ENCODE measurements at places on chromosomes 12 and 14. TPM values are rescaled to one million over a fixed set of nuclear protein-coding genes. Genes with fewer than 3 reads are reported as not detected.

Gene CLEC2D
- not detected for total RNA-seq

Gene FAR2
- total RNA-seq: 11.3 TPM

Gene C12orf42
- total RNA-seq: not detected

Gene ARHGEF25
- 47.8 TPM for total RNA-seq

Gene MRPL51
- total RNA-seq: 112 TPM

Gene RGS6
- 0.11 TPM for total RNA-seq

Gene ADGRD1
- total RNA-seq: 46.9 TPM

Gene DEGS2
- 1.6 TPM for total RNA-seq

Gene POTEM
- total RNA-seq: not detected

Gene ASCL1
- not detected for total RNA-seq

Gene TEDC1
- total RNA-seq: 12.7 TPM

- no peak for DNase-seq
These were observed 24.8 kb downstream of the CLECL1 start for GRCh38 chr12:9707864-9708808.

DNA sequence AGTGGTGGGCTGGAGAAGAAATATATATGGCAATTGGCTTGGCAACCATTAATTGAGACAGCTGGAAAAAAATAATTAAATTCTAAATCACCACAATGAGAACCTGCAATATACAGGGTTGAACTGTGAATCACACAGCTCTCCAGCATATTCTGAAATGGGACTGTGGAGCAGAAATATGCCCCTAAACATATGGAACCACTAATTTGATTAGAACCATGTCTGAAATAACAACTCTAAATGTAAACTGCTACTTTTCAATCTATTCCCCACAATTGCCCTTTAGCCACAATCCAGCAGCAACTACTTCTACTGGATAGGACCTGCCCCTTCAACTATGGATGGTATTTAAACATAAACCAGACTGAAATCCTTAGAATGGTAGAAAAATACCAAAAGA lies 330.4 kb downstream of the TRHDE start:
- DNase-seq: no peak

GRCh38 chr14:79248126-79248525 lies 963.2 kb downstream of the DIO2 start:
- no peak for DNase-seq

GRCh38 chr12:99334285-99335056 lies 313.1 kb upstream of the GARIN6 start:
- no peak for DNase-seq

DNA sequence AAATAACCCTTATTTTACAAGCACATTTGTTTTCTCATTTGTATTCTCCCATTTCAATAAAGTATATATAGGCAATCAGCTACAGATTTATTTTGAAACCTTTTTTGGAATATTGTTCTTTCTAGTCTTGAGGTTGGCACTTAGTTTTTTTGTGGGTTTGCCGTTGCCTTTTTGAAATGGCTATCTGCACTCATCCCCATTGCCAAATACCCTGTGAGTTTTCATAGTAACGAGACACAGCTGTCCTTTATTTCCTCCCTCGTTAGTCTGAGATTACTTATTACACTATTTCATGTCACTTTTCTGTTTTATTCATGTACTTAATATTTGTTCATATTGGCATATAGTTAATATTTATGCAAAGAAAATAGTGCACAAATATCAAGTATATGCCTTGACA lies 1104.0 kb downstream of the SLC6A15 start:
- no peak for DNase-seq

DNA sequence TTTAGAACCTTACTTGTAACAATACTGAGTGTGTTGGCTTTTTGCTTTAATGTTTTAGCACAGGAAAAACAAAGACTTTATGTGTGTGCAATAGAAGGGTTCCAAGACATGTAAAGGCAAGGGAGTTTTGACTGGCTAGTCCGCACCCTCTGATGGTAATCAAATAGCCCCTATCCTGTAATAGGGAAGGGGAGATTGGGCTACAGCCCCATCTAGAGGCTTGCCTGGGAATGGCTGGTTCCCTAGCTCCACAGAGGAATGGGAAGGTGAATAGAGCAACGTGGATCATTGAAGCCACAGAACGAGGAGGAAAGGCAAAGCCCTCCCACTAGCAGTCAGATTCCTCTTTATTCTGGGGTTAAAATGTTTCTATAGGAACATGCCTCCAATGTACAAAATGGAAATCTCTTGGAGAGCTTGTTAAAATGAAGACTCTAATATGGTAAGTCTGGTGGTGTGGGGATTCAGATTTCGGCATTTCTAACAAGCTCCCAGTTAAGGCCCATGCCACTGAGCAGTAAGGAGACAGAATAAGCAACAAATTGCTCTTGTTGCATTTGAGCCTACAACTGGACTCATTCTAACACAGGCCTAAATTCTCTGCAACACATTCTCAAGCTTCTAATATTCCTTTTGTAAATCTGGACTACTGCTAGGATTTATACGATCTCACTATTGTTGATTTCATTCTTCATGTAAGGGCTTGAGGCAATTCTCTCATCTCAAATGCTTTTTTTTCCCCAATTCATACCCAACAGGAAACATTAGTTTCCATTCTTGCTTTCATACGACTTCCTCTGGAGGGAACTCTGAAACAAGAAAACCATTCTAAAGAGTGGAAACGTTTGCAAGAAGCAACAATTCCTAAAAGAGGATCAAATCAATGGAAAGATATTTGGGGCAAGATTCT lies 57.1 kb downstream of the NIN start:
- DNase-seq: no peak

DNA sequence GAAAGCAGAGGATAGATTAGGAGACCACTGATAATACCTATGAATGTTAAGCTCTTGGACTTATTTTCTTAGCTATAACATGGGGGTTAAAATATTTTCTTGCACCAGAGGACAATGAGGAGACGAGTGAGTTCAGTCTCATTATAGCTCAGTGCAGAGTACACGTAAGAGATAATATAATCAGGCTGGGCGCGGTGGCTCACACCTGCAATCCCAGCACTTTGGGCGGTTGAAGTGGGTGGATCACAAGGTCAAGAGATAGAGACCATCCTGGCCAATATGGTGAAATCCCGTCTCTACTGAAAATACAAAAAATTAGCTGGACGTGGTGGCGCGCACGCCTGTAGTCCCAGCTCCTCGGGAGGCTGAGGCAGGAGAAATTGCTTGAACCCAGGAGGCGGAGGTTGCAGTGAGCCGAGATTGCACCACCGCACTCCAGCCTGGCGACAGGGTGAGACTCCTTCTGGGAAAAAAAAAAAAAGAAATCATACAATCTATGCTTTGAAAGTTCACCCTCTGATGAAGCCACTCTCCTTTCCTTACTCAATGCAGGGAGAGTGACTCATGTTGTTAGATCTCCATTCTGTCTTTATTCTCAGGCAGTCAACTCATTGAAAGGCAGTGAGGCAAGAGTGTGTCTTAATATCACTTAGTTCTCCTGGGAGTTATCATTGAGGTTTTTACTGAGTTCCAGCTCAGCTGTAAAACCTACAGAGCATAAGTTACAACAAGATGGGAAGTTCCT lies 134.2 kb downstream of the SYNE2 start:
- DNase-seq: no peak

GRCh38 chr12:6607751-6608591 lies 792 bp upstream of the CHD4 start:
- no peak for DNase-seq

GRCh38 chr12:78802593-78802992 lies 62.0 kb upstream of the SYT1 start:
- no peak for DNase-seq

DNA sequence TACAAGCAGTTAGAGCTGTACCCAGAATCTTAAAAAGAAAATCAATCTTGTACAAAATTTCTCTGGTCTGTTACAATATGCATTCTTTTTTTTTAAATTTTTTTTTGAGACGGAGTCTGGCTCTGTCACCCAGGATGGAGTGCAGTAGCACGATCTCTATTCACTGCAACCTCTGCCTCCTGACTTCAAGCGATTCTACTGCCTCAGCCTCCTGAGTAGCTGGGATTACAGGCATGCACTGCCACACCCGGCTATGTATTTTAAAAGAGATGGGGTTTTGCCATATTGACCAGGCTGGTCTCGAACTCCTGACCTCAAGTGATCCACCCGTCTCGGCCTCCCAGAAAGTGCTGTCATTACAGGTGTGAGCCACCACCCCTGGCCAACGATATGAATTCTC lies 4.1 kb downstream of the FBXO33 start:
- no peak for DNase-seq

- no peak for DNase-seq
These were observed 30.5 kb downstream of the ATL1 start for GRCh38 chr14:50590464-50590863.

DNA sequence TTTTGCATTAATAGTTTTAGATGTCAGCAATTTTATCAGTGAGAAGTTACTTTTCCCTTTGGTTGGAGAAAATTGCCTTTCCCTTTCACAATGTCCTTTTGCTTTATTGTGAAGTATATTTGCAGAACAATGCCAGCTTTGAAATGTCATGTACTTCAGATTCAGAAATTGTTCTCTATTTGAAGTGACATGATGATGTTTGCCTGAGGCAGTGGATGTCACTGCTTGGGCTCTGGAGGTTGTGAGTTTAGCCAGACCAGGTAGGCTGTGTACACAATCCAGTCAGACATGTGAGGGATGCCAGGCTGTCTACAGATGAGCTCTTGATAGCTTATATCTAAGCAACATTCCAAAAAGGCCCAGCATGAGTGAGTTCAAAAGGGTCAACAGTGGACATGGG lies 451.9 kb upstream of the FBXO33 start:
- no peak for DNase-seq

DNA sequence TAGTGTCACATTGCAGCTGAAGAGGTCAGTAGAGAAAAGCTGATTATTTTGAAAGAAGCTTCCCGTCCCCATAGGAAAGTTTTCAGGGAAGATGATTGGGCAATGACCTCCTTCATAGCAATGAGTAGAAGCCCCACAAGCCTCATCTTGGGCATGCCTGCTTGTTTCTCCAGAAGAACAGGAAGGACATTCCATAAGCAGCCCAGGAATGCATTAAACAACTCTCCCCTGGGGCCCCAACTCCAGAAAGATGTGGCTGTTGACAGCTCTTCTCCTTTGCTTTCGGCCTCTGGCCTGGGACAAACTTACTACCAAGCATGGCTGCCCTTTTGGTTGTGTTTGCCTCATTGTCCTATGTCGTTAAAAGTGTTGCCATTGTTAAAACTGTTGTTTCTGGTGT lies 5.7 kb upstream of the VDR start:
- DNase-seq: no peak

DNA sequence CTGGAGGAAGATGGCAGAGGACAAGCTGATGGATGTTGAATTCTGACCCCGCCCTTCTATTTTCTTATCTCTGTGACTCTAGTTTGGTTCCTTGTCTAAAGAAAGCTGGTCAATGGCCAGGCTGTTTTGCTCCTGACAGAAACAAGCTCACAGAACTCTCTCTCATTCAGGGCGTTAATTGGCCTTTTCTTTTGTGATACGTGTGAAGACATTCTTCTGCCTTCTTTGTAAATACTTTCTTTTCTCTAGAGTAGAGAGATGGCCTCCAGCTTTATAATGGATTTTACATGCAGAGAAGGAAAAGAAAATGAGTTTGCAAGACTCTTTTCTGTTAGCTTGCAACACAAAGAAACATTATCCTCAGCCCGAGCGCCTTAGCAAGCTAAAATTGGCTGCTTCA lies 492.2 kb upstream of the CCDC196 start:
- DNase-seq: no peak

DNA sequence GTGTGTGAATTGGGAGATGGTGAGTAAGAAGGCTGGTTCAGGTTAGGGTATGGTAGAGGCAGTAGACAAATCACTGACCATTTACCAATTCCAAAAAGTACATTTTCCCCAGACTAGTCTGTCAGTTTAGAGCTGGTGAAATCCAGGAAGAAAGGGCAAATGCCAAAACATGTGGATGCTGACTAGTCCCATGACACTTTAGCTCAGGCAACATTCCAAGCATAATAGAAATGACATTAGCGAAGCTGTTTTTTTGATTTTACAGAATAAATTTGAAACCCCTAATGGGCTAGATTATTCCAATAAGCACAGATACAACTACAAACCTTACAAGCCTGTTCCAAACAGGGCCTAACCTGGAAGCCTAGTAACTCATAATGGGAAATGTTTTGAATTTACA lies 884.2 kb downstream of the FLRT2 start:
- no peak for DNase-seq

DNA sequence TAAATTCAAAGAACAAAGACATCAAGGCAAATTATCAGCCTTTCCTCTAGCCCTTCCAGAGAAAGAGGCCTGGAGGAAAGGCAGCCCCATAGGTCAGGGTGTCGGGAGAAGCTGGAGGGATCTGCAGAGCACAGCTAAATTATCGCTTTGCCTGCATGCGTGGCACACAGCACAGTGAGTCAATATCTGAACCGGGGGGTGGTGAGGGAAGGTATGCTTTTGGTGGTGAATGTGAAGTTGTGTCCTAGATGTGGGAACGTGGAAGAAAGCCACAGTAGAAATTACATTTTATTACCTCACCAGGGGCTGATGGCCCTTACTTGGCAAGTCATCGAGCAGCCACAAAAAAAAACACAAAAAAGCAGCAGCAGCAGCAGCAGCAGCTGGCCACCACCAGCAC lies 243.2 kb downstream of the EGLN3 start:
- no peak for DNase-seq

GRCh38 chr12:124321556-124322270 lies 26.8 kb downstream of the RFLNA start:
- DNase-seq: no peak

DNA sequence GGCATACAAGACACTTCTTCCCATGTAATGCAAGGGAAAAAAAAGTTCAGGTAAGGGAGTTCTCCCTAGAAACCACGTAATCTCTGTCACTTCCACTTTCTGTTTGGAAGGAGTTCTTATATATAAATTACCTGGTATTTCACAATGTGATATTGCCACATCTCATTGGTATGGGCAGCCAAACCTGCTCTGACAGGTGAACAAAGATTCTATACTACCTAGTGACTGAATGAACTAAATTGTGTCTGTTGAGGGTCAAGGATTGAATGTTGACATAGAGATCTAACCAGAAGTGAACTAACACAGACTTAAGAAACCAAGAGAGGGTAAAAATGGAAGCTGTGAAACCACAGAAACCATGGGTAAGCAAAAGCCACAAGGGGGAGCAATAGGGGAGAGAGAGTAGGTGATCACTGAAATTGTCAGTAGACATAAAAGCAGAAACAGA lies 161.3 kb downstream of the RPL10L start:
- DNase-seq: no peak

GRCh38 chr14:97777622-97778355 lies 980.6 kb downstream of the VRK1 start:
- no peak for DNase-seq

GRCh38 chr14:100539766-100540140 lies 47.5 kb downstream of the BEGAIN start:
- no peak for DNase-seq

DNA sequence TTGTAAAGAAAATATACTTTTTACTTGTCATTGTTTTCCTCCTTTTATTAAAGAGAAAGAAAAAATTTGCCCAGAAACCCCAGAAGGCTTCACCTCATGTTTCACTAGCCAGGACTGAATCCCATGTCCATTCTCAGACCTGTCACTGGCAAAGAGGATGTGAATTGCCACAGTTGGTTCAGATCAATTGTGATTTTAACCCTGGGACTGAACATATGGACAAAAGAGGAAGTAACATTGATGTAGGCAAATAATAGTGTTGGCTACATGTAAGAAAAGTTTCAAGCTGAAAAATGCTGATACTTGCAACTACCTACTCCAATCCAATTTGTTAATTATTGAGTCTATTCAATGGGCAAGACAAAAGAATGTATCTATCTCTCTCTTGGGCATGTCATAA lies 8.6 kb upstream of the CCDC196 start:
- DNase-seq: no peak

GRCh38 chr14:90614696-90615516 lies 201.3 kb downstream of the TTC7B start:
- no peak for DNase-seq

- no peak for DNase-seq
These were observed 10.2 kb upstream of the SLC17A8 start for GRCh38 chr12:100346660-100347059.
